Esophagus squamous epithelium (tissue), 5 donors: ENCODE measurements at places on chromosomes 5 and 9.

DNA sequence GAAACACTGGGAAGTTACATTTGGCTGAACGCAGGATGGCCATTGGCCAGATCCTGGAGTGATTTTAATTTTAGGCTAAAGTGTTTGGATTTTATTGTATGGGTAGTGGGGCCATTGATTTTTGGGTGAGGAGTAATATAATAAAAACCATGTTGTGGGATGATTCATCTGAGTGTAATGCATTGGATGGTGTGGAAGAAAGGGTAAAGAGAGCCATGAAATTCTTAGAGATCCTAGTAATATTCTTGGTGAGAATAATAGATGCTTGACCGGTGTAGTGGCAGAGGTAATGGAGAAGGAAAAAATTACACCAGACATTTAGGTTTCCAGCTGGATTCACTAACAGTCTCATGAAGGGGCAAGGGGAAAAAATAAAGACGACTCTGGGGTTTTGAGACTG, 158.1 kb downstream of the NPR3 start:
- no peaks in the 10 kb centered on the region for H3K36me3 ChIP-seq
- no peaks in the 10 kb centered on the region for H3K4me1 ChIP-seq
- no peak overlapping the region for H3K27ac ChIP-seq
- no peak for DNase-seq
- no peaks in the 10 kb centered on the region for H3K27me3 ChIP-seq

DNA sequence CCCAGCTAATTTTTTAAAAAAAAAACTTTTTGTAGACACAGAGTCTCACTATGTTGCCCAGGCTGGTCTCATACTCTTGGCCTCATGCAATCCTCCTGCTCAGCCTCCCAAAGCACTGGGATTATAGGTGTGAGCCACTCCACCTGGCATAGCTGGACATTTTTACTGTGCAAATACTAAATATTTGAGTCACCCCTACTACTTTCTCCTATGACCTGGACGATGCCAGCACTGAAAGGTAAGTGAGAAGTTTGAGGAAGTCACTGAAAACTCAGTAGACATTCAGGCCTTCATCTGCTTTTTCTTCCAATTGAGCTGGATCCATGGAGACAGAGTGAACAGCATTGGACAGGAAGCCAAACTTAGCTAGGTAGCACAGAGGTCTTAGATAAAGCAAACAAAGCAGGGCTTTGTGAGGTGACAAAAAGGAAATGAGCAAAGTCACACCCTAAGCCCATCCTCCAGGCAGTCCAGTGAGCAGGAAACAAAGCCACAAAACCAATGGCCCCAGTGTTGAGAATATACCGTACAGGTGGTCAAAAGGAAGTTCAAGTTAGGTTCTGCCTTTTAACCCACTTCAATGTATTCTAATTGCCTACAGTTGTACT, 192.6 kb upstream of the RASA1 start:
- no peaks in the 10 kb centered on the region for H3K4me1 ChIP-seq
- no peak overlapping the region for H3K27ac ChIP-seq
- DNase-seq: no peak

DNA sequence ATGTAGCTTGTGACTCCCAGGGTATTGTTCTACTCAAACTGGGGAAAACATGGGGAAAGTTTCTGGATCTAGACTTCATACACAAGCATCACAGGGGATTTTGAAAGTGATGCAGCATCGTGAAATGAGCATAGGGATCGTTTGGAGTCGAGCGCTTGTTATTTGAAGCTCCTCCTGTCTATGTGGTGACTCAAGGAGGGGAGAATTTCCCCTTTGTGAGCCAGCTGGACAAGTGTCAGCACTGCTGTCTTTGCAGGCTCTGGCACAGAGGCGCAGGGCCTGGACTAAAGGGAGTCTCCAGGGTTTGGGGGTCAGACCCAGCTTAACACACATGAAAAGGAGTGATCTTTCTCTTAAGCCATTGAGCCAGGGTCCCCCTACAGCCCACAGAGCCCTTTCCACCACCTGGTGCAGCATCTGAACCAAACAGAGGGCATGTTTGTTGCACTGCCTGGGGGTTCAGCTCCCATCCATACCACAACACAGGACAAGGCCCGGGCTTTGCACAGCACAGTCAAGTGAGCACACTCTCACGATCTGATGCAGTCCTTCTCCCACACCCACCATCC, 51.0 kb downstream of the IRF1 start:
- no peak overlapping the region for H3K4me3 ChIP-seq
- no peak for DNase-seq
- H3K27ac ChIP-seq: peak overlapping the region; percentile 80
- H3K27me3 ChIP-seq: no peaks in the 10 kb centered on the region

DNA sequence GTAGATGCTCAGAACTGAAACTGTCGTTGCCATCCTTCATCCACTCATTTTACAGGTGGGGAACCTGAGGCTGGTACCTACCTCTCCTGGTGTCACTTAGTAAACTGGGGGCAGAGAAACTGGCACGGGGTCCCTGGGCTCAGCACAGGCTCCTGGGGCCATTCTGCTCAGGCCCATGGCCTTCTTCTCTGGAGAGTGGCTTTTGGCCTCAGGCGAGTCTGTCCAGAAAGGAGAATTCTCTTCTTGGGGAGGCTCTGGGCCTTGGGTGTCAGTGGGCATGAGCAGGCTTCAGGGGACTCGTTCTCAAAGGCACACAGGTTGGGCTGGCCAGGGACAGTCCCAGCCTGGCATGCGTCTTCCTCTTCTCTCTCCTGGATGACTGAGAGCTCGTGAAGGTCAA, 24.6 kb downstream of the COL5A1 start:
- no peaks in the 10 kb centered on the region for H3K36me3 ChIP-seq
- DNase-seq: no peak
- no peaks in the 10 kb centered on the region for H3K27me3 ChIP-seq
- H3K4me3 ChIP-seq: no peak overlapping the region
- peaks cover 54% of the 10 kb centered on the region for H3K4me1 ChIP-seq

DNA sequence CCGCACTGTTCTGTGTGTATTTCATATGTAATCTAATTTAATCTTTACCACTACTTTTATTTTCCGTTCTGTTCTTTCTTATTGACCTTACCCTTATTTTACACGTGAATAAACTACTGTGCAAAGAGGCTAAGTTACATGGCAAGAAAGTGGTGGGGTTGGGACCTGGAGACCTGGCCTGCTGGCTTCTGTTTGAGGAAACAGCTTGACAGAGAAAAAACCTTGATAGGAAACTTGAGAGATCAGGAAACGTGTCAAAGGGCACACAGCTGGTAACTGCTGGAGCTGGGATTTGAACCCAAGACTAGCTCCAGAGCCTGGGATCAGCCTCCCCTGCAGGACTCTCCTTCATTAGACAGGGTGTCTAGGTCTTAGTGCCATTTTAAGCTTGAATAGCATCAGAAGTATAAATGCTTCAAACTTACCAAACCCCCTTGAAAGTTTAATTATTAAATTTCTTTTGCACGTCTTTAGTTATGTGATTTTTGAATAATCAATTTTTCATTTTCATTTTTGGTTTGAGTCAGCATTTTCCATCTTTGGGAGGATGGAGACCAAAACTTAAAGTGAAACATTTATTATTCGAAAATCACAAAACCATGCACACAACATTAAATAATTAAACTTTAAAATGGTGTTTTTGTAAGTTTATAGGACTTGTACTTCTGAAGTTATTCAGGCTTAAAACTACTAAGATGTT, 129.5 kb downstream of the RGS3 start:
- peak overlapping the region; percentile 39 for H3K27ac ChIP-seq
- H3K36me3 ChIP-seq: peaks cover 29% of the 10 kb centered on the region
- no peak for DNase-seq
- peaks cover 16% of the 10 kb centered on the region for H3K4me1 ChIP-seq

DNA sequence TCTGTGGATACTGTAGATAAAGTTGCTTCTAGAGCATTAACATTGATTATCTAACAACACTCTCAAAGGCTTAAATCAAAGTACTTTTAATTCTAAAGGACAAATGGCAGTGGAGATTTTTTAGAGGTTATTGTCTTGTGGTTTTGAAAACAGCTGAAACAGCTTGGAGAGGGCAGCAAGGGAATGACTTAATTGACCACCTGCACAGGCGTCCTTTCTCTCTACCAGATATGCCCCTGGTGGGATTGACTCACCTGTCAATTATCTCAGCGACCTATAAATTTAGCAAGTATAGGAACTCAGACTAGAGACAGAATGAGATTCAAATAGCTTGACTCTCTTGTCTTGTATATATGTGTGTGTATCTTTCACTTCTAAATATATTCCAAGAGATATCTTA, 13.5 kb downstream of the ARL14EPL start:
- no peak overlapping the region for H3K27ac ChIP-seq
- H3K4me1 ChIP-seq: no peaks in the 10 kb centered on the region
- DNase-seq: no peak

GRCh38 chr5:155726267-155726666, 600.7 kb upstream of the SGCD start:
- H3K27me3 ChIP-seq: peaks cover 79% of the 10 kb centered on the region
- peaks cover 35% of the 10 kb centered on the region for H3K4me1 ChIP-seq
- DNase-seq: no peak
- H3K4me3 ChIP-seq: no peak overlapping the region
- no peak overlapping the region for H3K27ac ChIP-seq
- no peaks in the 10 kb centered on the region for H3K36me3 ChIP-seq

GRCh38 chr5:159951387-159951786, 35.1 kb downstream of the ADRA1B start:
- H3K4me1 ChIP-seq: no peaks in the 10 kb centered on the region
- no peaks in the 10 kb centered on the region for H3K27me3 ChIP-seq
- H3K27ac ChIP-seq: no peak overlapping the region
- no peaks in the 10 kb centered on the region for H3K36me3 ChIP-seq
- H3K4me3 ChIP-seq: no peak overlapping the region
- no peak for DNase-seq

GRCh38 chr5:77353251-77353650, 138.9 kb downstream of the WDR41 start:
- no peaks in the 10 kb centered on the region for H3K27me3 ChIP-seq
- no peak overlapping the region for H3K27ac ChIP-seq
- no peak overlapping the region for H3K4me3 ChIP-seq
- H3K4me1 ChIP-seq: no peaks in the 10 kb centered on the region
- no peak for DNase-seq

GRCh38 chr9:21789541-21790037, 12.8 kb upstream of the MTAP start:
- no peak for DNase-seq
- no peak overlapping the region for H3K27ac ChIP-seq
- no peaks in the 10 kb centered on the region for H3K36me3 ChIP-seq
- H3K27me3 ChIP-seq: no peaks in the 10 kb centered on the region

- H3K36me3 ChIP-seq: no peaks in the 10 kb centered on the region
- no peaks in the 10 kb centered on the region for H3K27me3 ChIP-seq
- no peak overlapping the region for H3K27ac ChIP-seq
- H3K4me1 ChIP-seq: no peaks in the 10 kb centered on the region
- no peak overlapping the region for H3K4me3 ChIP-seq
Measured at GRCh38 chr5:180175015-180175431, 34.0 kb downstream of the RASGEF1C start.

DNA sequence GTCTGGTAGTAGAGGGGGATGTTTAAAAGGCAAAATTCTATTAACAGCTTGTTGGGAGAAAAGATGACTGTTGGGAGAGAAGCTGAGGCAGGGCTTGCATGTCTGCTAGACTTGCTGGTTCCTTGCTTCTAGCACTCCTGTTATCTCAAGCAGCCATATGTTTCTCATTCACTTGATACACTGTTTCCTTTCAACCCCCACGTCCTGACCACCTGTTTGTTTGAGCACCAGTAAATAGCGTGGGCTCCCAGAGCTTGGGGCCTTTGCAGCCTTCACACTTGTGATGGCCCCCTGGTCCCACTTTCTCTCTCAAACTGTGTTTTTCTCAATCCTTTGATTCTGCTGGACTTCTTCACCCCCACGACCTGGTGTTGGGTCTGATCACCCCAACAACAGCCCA, 111.7 kb upstream of the TMEM161B start:
- H3K4me3 ChIP-seq: no peak overlapping the region
- no peaks in the 10 kb centered on the region for H3K4me1 ChIP-seq
- H3K27ac ChIP-seq: no peak overlapping the region
- H3K36me3 ChIP-seq: no peaks in the 10 kb centered on the region
- no peak for DNase-seq

GRCh38 chr9:28120626-28121025, 547.3 kb upstream of the C9orf72 start:
- no peaks in the 10 kb centered on the region for H3K36me3 ChIP-seq
- H3K27me3 ChIP-seq: no peaks in the 10 kb centered on the region
- H3K4me1 ChIP-seq: no peaks in the 10 kb centered on the region
- H3K4me3 ChIP-seq: no peak overlapping the region
- no peak for DNase-seq

GRCh38 chr9:14437354-14438231, 123.7 kb upstream of the NFIB start:
- peak overlapping the region; percentile 36 for H3K27ac ChIP-seq
- no peak overlapping the region for H3K4me3 ChIP-seq
- peaks cover 4% of the 10 kb centered on the region for H3K4me1 ChIP-seq
- H3K27me3 ChIP-seq: no peaks in the 10 kb centered on the region
- no peaks in the 10 kb centered on the region for H3K36me3 ChIP-seq
- no peak for DNase-seq

DNA sequence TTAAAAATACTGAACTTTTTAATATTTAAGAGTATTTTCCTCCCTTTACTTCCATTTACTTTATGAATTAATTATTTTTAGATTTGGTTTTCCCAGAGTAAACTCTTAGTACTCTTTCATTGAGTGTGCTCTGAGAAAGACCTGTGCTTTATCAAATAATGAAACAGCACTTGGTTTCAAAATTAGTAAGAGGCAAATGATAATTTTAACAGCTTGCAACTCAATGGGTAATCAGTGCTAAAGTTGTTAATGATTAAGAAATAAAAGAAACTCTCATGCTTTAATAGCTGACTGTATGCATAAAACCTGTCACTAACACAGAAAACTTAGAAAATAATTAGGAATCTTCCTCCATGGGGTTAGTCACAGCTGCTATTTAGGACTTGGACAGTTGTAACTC, 244.4 kb downstream of the RFX3 start:
- H3K36me3 ChIP-seq: no peaks in the 10 kb centered on the region
- no peaks in the 10 kb centered on the region for H3K27me3 ChIP-seq
- no peak overlapping the region for H3K4me3 ChIP-seq
- H3K27ac ChIP-seq: no peak overlapping the region

DNA sequence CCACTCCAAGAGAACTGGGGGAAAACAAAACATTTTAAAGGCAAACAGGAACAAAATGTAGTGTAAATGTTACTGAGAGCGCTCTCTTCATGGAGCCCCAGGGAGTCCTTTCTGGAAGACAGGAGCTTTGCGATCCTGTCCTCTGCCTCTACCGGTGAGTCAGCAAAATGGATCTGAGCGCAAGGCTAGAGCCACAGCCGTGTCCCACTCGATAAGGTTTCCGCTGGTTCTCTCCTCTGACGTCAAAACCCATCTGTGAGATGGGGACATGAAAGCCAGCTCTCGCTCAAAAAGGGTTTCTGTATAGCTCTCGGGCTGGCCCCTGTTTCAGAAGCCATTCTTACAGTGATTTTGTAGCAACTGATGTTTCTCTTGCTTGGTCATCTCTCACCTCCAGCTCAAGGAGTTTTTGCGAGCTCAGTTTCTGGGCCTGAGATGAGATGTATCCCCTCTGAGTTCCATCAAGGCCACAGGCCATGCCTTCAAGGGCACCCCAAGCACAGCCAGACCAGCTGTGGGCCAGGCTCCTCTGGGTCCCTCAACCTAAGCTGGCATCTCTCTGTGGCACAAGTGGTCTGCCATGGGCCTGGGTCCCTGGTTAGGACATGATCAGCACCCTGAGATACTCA, 101.6 kb downstream of the FSTL4 start:
- no peaks in the 10 kb centered on the region for H3K36me3 ChIP-seq
- no peak for DNase-seq
- H3K27me3 ChIP-seq: no peaks in the 10 kb centered on the region
- no peaks in the 10 kb centered on the region for H3K4me1 ChIP-seq

GRCh38 chr9:123445981-123446610, 90.1 kb downstream of the CRB2 start:
- H3K27ac ChIP-seq: no peak overlapping the region
- H3K27me3 ChIP-seq: no peaks in the 10 kb centered on the region
- DNase-seq: no peak
